Fibroblast of villous mesenchyme (primary cell): ENCODE measurements at places on chromosomes 7 and 10. TPM values are rescaled to one million over a fixed set of nuclear protein-coding genes. Genes with fewer than 3 reads are reported as not detected.

DNA sequence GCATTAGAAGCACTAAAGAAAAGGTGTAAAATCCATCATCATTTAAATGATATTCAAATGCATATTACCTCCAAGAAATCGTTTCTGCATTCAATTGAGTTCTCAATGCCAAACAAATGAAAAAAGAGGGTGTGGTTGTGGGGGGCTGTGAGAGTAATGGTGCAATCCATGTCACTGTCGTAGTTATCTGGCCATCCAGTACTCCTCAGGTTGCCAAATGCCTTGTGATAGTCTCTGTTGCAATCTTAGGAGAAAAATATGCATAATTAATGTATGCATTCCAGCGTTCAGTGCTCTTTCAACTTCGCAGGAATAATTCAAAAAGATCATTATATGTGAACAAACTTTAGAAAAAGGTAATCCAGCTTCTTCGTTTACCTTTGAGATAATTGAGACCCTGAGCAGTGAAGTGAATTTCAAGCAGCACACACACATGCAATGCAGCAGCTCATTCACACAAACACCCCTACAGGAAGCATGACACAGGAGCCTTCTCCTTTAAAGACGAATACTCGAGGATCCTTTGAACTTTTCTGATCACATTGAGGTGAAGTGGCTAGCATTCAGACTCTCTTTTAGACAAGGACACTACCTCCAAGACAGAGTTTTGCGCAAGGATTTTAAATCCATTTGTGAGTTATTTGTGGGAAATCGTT, 73.4 kb downstream of the OR13A1 start:
- no peak for DNase-seq

The GALNT17 gene
- not detected in 2 replicates for total RNA-seq

- DNase-seq: no peak
These were observed 75.9 kb downstream of the BUB3 start for GRCh38 chr10:123229927-123230630.

The AOAH gene
- not detected in 2 replicates for total RNA-seq

- DNase-seq: peak; percentile 64
These were observed 7.0 kb downstream of the OSBPL3 start for GRCh38 chr7:24972991-24973390.

GRCh38 chr7:75532639-75533038, 40.5 kb downstream of the SPDYE5 start:
- DNase-seq: no peak

The ZYX gene
- 71.7 and 96.3 TPM in 2 replicates for total RNA-seq

- DNase-seq: no peak
These were observed 32.0 kb downstream of the CFAP46 start for GRCh38 chr10:132910186-132910880.

DNA sequence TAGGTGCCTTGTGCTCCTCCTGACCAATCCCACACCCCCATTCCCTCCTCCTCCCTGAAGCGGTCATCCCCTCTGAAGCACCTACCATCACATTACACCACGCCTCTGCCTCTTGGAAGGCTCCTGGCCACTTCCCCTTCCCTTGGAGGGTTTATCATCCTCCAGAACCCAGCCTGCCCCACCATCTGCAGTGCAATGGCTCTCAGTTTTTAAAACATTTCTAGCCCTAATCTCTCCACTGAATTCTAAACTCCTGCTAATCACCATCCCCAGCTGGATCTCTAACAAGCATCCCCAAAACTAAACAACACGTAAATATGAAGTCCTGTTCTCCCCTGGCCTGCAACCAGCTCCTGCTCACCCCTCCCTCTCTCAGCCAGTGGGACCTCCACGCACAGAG, 70.6 kb downstream of the PIP4K2A start:
- no peak for DNase-seq

GRCh38 chr10:82211346-82211745, 336.4 kb downstream of the NRG3 start:
- peak; percentile 34 for DNase-seq
